ACHN (cell line): ENCODE measurements at places on chromosomes 1 and 21.

- no peak for DNase-seq
Observed at GRCh38 chr1:157030728-157031127, 14.8 kb downstream of the ARHGEF11 start.

DNA sequence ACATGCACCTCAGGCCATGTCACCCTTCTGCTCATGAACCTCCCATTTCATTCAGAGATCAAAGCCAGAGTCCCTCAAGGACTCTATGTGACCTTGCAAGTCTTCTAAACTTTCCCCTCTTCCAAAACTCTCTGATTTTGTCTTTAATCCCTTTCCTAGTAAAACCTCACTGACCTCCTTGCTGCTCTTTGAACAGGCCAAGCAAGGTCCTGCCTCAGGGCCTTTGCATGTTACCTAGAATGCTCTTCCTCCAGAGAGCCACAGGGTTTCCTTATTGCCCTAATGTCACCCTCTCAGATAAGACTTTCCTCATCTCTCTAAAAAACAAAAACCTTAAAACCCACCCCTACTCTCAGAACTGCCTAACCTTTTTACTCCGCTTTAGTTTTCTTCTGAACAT lies 26.6 kb downstream of the IL23R start:
- DNase-seq = no peak

DNA sequence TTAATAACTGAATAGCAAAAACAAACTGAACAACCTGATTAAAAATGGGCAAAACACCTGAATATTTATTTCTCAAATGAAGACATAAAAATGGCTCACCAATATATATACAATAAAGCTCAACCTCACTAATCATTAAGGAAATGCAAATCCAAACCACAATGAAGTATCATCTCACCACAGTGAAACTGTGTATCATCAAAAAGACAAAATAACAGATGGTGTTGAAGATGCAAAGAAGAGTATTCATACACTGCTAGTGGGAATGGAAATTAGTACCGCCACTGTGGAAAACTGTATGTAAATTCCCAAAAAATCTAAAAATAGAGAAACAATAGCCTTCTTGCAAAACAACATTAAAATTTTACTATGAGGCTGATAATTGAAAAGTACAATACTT lies 1660.1 kb upstream of the B3GALT2 start:
- DNase-seq = no peak

- DNase-seq = no peak
Observed at GRCh38 chr21:32073190-32073589, 200.4 kb downstream of the HUNK start.

GRCh38 chr1:231020139-231020601 lies 19.9 kb downstream of the FAM89A start:
- DNase-seq = no peak

- peak; percentile 5 for DNase-seq
Observed at GRCh38 chr1:65525266-65526048, 105.0 kb downstream of the LEPR start.

- peak; percentile 75 for DNase-seq
Observed at GRCh38 chr1:68231627-68232288, 565 bp downstream of the WLS start.

GRCh38 chr1:109138358-109138757 lies 24.4 kb downstream of the ELAPOR1 start:
- no peak for DNase-seq

- peak; percentile 33 for DNase-seq
Observed at GRCh38 chr1:109509176-109510134, at the start of gene AMIGO1. TSS of gene AMIGO1 (minus strand) at chr1:109509727. CDS start at chr1:109508912, 815 bp downstream.

DNA sequence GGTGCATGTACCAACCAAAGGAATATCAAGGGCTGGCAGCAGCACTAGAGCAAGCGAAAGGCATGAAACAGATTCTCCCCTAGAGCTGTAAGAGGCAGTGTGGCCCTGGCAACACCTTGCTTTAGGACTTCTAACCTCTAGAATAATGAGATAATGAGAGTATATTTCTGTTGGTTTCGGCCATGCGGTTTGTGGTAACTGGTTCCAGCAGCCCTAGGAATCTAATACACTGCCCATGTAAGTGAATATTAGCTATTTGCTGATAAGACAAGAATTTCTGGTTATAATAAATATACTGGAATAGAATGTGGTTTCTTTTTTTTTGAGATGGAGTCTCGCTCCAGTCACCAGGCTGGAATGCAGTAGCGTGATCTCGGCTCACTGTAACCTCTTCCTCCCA lies 199.4 kb downstream of the GABPA start:
- no peak for DNase-seq

DNA sequence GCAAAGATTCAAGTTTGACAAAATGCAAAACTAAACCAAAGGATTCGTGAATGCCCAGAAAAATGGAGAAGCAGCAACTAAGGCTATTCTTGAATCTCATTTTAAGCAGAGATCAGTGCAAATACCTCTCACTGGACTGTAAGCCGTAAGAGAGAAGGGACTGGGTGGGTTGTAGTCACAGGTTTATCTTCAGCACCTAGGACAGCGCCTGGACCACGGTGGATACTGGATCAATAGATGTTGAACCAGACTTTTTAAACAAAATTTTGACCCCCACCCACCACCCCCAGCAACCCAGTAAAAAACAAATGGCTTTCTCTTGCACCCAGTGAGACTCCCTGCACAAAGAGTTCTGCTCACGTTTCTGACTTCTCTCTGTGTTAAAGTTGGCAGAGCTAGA lies 347.1 kb downstream of the AJAP1 start:
- no peak for DNase-seq

- DNase-seq = no peak
Observed at GRCh38 chr1:170200621-170201397, 55.0 kb downstream of the NTMT2 start.
